ENCODE measurements at places on chromosomes 5 and 9.

- no peak for DNase-seq
Measured at GRCh38 chr5:33938507-33938796, 2.3 kb downstream of the RXFP3 start.

GRCh38 chr5:17720071-17720470, 85.8 kb downstream of the TAF11L14 start:
- DNase-seq = no peak

DNA sequence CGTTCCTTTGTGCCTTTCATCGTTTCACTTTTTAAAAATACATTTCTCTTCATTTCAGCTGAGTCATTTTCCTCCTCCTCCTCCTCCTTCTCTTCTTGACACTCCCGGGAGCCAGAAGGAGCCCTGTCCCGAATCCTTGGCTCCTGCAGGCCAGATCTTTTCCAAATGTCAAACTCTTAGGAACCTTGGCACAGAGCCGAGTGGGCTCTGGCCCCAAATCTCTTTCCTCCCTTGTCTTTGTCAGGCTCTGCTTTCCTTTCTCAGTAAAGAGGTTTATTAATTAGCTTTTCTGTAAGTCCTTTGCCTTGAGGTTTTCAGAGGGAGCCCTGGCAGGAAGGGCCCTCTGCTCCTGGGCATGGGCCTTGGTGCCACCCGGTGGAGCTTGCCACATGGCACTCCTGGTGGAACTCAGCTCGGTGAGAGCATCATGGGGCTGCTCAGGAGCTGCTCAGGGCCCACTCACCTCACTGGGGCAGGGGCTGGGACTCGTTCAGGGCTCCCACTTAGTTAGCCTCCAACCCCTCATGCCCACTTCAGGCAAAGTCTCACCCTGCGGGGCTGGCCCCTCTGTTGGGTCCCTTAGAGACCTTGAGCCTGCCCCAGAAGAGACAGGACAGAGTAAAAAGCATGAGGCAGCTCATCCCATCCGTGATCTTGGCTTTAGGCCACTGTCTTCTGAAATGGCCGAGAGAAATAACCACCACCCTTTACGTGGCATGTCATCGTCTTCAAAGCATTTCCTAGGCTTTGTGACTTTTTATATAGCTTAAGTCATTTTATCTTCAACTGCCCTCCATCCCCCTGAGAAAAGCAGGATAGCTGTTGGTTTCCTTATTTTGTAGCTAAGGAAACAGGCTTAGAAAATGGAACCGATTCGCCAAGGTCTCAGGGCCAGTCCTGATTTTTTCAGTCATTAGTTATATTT, 17.1 kb downstream of the STC2 start:
- DNase-seq = no peak

DNA sequence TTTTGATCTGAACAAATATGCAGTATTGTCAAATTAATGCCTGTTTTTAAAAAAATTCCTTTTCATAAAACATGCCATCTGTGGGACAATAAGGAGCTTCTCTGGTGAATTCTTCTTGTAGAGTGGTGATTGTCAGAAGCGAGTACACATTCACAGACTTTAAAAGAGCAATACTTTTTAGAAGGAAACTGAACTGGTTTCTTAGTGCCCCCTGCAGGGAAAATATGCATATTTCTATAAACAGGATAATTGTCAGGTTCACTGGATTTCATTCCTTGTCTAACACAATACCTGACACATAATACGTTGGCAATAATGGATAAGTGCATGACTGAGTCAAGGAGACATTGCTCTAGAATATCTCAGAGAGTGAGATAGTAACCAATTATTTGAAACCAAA, 133.7 kb downstream of the KIF4B start:
- no peak for DNase-seq

DNA sequence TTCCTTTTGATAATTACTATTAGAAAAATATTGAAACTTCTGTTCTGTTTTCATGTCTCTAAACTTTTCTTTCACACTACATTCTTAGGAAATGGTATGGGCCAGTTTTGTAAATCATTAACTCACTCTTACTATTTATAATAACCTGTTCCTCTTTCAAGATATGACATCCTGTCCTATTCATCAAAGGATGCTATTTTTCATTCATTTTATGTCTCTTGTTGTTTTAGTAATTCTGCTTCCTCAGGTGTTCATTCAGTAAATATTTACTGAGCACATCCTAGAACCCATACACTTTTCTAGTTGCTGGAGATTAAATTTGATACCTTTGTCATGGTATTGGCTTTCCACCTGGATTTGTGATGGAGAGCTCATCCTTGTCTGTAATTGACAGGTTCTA, 58.0 kb downstream of the GDA start:
- DNase-seq = no peak

DNA sequence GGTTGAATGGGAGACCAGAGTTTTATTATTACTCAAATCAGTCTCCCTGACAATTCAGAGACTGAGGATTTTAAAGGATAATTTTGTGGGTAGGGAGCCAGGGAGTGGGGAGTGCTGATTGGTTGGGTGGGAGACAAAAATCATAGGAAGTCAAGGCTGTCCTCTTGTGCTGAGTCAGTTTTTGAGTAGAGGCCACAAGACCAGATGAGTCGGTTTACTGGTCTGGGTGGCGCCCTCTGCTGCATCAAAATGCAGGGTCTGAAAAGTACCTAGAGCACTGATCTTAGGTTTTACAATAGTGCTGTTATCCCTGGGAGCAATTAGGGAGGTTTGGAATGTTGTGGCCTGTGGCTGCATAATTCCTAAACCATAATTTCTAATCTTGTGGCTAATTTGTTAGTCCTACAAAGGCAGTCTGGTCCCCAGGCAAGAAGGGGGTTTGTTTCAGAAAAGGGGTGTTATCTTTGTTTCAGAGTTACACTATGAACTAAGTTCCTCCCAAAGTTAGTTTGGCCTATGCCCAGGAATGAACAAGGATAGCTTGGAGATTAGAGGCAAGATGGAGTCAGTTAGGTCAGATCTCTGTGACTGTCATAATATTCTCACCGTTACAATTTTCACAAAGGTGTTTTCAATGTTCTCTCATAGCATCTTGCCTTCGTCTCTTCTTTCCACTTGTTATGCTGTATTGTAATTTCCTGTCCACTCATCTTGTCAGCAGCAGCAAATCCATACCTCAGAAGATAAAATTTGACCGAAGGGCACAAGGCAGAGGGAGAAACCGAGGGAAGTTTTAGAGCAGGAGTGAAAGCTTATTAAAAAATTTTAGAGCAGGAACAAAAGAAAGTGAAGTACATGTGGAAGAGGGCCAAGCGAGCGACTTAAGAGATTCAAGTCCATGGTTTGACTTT, 59.2 kb upstream of the CLINT1 start:
- peak; percentile 10 for DNase-seq

DNA sequence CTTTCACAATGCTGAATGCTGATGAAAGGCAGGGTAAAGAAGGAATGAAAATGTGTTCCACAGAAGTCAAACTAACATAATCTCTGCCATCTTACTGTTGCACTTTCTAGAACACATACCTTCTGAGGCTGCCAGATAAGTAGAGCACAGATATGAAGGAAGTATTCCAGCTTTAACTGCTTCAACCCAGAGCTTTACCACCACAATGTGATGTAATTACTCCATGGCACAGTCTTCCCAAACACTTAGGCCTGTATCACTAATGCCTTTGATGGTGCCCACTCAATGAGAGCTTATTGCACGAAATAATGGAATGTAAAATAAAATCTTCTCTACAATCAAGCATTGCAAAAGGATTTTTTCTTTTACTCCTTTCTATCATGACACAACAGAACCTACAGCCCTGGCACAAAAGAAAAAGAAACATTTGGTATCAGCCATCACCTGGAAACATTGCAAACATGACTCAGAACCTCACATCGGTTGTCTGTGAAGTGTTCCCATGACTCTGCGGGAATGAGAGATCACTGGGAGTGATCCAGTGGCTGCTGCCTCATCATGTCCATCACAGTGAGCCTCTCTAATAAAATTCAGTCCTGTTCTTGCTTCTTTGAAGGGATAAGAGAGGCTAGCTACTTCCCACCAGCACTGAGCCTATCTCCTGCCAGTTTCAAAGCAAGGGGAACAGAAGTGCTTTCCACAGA, 385.8 kb downstream of the EFNA5 start:
- DNase-seq = no peak

DNA sequence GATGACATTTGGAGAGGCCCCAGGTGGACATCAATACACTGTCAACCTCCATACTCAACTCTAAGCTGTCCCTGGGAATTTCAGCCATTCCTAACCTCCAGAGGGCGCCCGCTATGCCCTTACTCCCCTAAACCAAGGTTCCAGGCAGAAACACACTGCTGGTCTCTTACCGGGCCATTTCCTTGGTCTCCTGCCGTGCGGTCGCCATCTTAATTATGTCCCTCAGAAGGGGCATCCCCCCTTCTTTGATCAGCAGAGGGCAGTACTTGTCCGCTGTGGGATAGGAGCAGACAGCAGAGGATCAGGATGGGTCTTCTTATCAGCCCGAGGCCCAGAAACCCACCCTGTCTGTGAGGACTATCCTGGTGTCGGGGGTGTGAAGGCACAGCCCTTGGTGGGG, 9.3 kb upstream of the ZDHHC12 start:
- DNase-seq = no peak

- DNase-seq = no peak
Measured at GRCh38 chr5:2204366-2205184, 321.9 kb upstream of the IRX4 start.

DNA sequence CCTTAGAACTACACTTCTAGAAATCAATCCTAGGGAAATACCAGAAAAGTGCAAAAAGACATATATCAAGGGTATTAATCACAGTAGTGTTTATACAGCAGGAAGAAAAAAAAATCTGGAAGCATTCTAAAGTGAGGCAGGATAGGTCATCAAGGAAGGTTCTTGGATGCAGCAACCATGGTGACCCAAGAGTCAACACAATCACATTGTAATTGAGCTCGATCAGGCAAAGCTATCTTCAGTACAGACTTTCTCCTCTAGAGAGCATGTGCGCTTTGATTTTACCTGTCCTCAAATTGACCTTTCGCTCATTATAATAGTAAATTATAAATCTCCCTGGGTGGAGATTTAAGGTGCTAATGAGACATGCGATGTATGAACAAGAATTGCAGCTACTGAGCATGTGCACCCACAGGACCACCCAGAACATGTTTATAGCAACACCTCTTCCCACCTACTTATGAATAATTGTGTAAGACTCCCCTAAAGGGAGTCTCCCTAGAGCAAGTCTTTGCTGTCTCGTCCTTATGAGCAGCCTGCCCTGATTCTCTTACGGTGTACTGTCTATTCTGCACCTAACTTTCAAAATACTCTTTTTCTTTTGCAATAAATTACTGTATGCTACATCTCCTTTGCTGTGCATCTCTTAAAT, 297.7 kb downstream of the ATPSCKMT start:
- DNase-seq = no peak

- DNase-seq = no peak
Measured at GRCh38 chr9:99391937-99392594, 170.0 kb downstream of the SEC61B start.

- DNase-seq = no peak
Measured at GRCh38 chr5:92313385-92313784, 930.3 kb upstream of the ARRDC3 start.

DNA sequence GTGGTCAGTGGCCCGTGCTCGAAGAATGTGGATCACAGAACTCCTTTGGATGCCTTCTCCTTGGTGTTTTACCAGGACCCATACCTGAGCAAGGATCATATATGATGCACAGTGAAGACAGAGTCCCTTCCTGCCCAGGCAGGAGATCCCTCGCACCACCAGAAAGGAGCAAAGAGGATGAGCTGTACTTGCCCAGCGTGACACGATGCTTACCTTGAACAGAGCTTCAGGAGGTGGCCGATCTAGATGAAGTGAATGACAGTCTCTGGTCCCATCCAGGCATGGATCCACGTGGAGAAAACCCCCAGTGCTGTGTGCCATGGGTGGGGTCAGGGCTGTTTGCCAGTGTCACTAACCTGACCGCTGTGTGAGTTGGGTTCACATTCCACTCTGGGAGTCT, 455.4 kb downstream of the GADD45G start:
- no peak for DNase-seq

GRCh38 chr5:138844812-138845513, 30.2 kb downstream of the LRRTM2 start:
- no peak for DNase-seq

- DNase-seq = no peak
Measured at GRCh38 chr5:18563853-18564252, 929.6 kb downstream of the TAF11L14 start.

GRCh38 chr9:75604661-75605060, 285.8 kb upstream of the PCSK5 start:
- DNase-seq = no peak

GRCh38 chr9:124696101-124696500, 75.0 kb downstream of the NR6A1 start:
- no peak for DNase-seq

- DNase-seq = no peak
Measured at GRCh38 chr5:19719109-19719508, 268.9 kb downstream of the CDH18 start.

DNA sequence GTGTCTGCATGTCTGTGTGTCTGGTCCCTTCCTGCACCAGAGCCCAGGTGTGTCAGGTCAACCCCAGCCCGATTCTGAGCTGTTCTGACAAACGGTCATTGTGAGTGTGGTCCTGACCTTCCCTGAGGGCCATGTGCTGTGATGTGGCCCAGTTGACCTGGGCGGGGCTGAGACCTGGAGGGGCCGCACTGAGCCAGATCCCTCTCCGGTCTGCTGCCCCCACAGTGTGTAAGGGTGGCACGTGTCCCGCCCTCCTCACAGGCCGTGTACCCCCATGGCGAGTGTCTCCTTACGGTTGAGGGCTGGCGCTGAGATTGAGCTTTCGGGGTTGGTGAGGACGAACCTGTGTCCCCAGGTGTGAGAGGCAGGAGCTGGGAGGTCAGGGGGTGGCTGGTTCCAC, 136.5 kb downstream of the MRPL36 start:
- no peak for DNase-seq

DNA sequence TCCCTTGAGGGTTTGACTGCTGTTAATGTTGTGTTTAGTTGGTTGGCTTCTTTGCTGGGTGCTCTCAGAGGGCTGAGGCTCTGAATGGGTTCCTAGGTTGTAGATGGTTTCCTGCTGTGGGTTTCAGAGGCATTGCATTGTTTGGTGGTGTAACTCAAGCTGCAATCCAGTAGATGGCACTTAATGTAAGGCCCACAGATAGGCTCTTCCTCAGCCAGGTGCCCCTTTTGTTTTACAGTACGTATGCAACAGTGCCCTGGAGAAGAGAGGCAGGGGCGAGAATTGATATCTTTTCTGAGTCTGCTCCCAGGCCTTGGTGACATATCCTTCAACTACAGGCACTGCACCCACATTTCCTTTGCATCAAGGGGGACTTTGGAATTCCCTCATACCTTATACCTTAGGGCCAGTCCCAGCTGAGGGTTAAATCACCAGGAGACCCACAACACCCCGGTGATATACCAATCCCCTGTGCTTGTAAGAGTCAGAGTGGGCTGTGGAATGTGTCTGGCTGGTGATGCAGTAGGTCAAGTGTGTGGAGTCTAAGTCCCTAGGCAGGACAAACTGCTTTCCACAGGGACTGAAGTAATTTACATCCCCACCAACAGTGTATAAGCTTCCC, 7.0 kb upstream of the UGT3A2 start:
- DNase-seq = no peak

- DNase-seq = no peak
Measured at GRCh38 chr5:148898413-148899075, 72.1 kb downstream of the ADRB2 start.

- DNase-seq = no peak
Measured at GRCh38 chr5:151351671-151352070, 4.3 kb upstream of the SLC36A2 start.

- no peak for DNase-seq
Measured at GRCh38 chr9:129656795-129657390, 8.6 kb upstream of the PRRX2 start.
